RPMI7951 (cell line): ENCODE measurements at places on chromosomes 2 and 18. TPM values are rescaled to one million over a fixed set of nuclear protein-coding genes. Genes with fewer than 3 reads are reported as not detected.

POTEJ gene
- total RNA-seq, result not detected in 2 replicates

TAF1B gene
- 40.9 and 49.6 TPM in 2 replicates for total RNA-seq

C18orf32 gene
- total RNA-seq, result 22.0 and 27.9 TPM in 2 replicates

CYP27A1 gene
- 19.9 and 20.5 TPM in 2 replicates for total RNA-seq

DDX18 gene
- total RNA-seq, result 66.3 and 77.7 TPM in 2 replicates

- DNase-seq, result peak; percentile 37
Observed at GRCh38 chr2:111905990-111906735, 7.8 kb downstream of the MERTK start.

DNA sequence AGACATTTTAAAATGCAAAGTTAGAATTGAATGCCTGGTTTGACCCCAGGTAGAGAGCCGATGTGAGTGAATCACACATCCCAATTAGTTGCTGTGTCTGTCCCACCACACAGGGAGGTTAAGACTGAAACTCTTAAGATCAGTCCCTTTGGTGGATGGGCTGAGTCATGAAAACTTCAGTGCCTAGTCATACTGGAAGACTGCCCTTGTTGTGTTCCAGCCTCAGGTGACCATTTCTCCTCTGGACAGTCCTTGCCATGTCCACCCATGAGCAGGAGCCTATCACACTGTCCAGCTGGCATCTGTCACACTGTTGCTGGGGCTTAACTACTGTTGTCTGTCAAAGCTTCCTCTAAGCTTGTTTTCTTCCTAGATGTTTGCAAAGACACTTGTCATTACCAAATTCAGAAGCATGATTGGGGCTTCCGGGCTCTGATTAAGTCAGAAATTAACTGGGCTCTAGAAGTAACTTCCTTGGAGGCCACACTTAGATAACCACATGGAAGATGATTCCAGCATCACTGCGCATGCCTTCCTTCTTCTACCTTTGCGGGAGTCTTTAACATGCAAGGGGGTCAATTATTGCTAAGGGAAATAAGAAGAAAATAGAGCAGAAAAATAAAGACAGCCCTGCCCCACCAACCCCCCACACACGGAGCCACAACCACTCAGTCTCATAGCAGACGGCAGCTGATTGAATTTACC, 21.3 kb downstream of the CYRIA start:
- no peak for DNase-seq

DNA sequence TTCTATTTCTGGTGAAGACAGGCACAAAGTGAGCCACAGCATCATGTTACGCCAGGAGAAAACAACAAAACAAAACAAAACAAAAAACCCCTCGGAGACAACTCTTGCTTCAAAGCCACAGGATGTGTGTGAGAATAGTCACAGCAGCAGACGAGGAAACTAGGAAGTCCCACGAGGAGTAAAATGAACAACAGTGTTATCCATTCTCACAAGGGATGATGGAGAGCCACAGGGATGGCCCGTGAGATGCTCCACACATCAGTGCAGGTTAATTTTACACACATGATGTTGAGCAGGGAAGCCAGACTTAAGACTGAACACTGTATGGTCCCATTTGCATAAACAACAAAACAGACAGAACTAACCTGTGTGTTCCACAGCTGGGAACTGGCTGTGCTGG, 128.5 kb upstream of the TMEM18 start:
- DNase-seq, result no peak

GRCh38 chr2:50004667-50005066, 850.4 kb upstream of the FSHR start:
- DNase-seq, result no peak
